ENCODE measurements at places on chromosomes 7 and 10.
A peak's percentile ranks its signal among the peaks of the same experiment; 100 is the strongest.

- no peak overlapping the region for H3K27ac ChIP-seq
- H3K4me3 ChIP-seq = no peak overlapping the region
- no peaks in the 10 kb centered on the region for H3K27me3 ChIP-seq
- peaks cover 17% of the 10 kb centered on the region for H3K4me1 ChIP-seq
- no peaks in the 10 kb centered on the region for H3K36me3 ChIP-seq
- DNase-seq = no peak
Measured at GRCh38 chr10:60267802-60268201, 121.9 kb downstream of the ANK3 start.

- DNase-seq = no peak
- H3K27me3 ChIP-seq = no peaks in the 10 kb centered on the region
- H3K36me3 ChIP-seq = no peaks in the 10 kb centered on the region
- H3K4me1 ChIP-seq = no peaks in the 10 kb centered on the region
- no peak overlapping the region for H3K4me3 ChIP-seq
Measured at GRCh38 chr7:127758105-127758504, 106.1 kb downstream of the SND1 start.

DNA sequence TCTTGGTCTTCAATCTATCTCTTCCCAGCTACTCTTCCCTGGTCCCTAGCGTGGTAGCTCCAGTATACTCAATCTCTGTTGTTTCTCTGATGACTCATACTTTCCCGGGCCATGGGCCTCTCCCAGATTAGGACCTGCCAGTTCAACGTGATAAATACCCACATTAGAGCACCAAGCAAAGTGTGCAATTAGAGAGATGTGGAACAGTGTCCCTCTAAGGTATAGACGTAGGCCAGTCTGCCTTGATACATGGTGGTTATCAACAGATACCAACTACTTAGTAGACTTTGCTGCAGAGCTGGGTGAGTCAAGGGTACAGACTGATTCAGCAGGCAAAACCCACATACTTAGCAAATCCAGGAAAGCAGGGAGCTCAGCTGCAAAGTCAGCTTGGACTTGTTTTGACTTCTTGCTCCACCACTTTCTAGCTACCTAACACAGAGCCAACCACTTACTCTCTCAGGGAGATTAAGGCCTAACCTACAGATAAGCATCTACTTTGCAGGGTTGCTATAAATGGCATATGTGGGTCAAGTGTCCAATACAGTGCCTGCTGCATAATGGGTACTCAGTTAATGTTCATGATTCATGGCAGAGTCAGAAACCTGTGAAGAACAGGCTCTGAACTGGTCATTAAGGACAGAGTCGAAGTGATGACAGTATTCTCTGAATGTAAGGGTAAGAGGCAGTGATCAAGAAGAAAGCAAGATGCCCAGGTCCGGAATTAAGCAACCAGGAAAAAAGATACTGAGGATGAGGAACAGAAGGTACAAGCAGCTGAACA is 176.1 kb downstream of the CHN2 start:
- H3K27ac ChIP-seq = no peak overlapping the region
- no peaks in the 10 kb centered on the region for H3K4me1 ChIP-seq

GRCh38 chr7:101857358-101857811 is 40.0 kb downstream of the CUX1 start:
- H3K27ac ChIP-seq = peak overlapping the region; percentile 67
- H3K4me3 ChIP-seq = peak overlapping the region; percentile 28
- DNase-seq = no peak
- no peaks in the 10 kb centered on the region for H3K27me3 ChIP-seq
- no peaks in the 10 kb centered on the region for H3K36me3 ChIP-seq

DNA sequence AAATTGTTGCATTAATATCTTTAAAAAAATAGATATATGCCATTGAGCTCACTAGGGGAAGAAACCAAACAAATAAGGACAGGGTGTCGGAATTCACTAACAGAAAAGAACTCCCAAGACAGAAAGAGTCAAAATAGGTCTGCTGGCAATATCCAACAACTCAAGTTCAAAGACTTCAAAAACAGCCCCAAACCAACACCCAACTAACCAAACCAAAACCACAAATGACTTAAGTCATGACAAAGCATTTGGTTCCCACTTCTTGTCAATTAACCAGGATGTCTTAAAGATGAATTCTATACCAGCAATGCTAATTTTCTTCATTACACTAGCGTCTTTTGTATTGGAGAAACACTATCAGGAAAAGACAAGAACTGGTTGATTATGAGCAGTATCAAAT is 249.0 kb upstream of the PLXNA4 start:
- no peak overlapping the region for H3K27ac ChIP-seq
- peaks cover 10% of the 10 kb centered on the region for H3K4me1 ChIP-seq
- H3K27me3 ChIP-seq = no peaks in the 10 kb centered on the region
- DNase-seq = no peak
- H3K4me3 ChIP-seq = no peak overlapping the region

DNA sequence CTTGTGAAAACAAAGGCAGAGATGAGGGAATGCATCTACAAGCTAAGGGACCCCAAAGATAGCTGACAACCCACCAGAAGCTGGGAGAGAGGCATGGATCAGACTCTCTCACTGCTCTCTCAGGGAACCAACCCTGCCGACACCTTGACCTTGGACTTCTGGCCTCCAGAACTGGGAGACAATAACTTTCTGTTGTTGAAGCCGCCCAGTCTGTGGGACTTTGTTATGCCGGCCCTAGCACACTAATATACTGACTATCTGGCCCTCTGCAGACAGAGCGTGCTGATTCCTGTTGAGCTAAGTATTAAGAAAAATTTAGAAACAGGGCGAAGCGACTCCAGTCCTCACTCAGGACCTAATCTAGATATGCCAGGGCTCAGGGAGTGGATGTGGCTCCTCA is 144.3 kb upstream of the TCF7L2 start:
- no peaks in the 10 kb centered on the region for H3K27me3 ChIP-seq
- DNase-seq = no peak
- H3K4me3 ChIP-seq = no peak overlapping the region
- H3K36me3 ChIP-seq = no peaks in the 10 kb centered on the region
- H3K27ac ChIP-seq = no peak overlapping the region
- H3K4me1 ChIP-seq = no peaks in the 10 kb centered on the region

- H3K27ac ChIP-seq = no peak overlapping the region
- H3K36me3 ChIP-seq = no peaks in the 10 kb centered on the region
- H3K27me3 ChIP-seq = no peaks in the 10 kb centered on the region
- H3K4me3 ChIP-seq = no peak overlapping the region
- DNase-seq = no peak
- peaks cover 19% of the 10 kb centered on the region for H3K4me1 ChIP-seq
Measured at GRCh38 chr10:5606321-5606720, 60.1 kb downstream of the ASB13 start.

DNA sequence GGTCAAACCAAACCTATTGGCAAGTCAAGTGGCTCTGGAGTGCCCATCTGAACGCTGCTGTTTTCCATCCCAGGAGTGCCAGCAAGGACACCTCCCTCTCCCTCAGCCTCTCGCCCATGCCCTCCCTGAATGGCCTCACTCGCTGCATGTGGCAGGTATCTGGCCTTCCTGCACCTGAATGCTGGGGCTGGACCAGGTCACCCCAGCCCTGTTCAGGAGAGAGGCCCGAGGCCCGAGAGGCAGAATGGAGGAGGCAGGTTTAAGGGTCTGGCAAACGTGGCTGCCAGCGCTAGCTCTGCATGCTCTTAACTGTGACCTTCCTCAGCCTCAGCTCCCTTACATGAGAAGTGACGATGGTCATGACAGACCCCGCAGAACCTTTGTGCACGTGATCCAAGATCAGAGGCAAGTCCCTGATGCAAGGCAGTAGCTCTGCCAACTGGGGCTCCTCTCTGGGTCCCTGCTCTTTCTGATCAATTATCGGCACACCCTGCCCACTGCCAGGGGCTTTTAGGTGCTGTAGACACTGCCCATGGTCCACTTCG is 295.7 kb upstream of the ZMIZ1 start:
- H3K27me3 ChIP-seq = no peaks in the 10 kb centered on the region
- H3K27ac ChIP-seq = no peak overlapping the region
- H3K36me3 ChIP-seq = no peaks in the 10 kb centered on the region
- no peaks in the 10 kb centered on the region for H3K4me1 ChIP-seq
- DNase-seq = no peak

GRCh38 chr10:29970576-29970975 is 88.8 kb downstream of the JCAD start:
- no peak overlapping the region for H3K4me3 ChIP-seq
- H3K27me3 ChIP-seq = no peaks in the 10 kb centered on the region
- H3K27ac ChIP-seq = no peak overlapping the region

DNA sequence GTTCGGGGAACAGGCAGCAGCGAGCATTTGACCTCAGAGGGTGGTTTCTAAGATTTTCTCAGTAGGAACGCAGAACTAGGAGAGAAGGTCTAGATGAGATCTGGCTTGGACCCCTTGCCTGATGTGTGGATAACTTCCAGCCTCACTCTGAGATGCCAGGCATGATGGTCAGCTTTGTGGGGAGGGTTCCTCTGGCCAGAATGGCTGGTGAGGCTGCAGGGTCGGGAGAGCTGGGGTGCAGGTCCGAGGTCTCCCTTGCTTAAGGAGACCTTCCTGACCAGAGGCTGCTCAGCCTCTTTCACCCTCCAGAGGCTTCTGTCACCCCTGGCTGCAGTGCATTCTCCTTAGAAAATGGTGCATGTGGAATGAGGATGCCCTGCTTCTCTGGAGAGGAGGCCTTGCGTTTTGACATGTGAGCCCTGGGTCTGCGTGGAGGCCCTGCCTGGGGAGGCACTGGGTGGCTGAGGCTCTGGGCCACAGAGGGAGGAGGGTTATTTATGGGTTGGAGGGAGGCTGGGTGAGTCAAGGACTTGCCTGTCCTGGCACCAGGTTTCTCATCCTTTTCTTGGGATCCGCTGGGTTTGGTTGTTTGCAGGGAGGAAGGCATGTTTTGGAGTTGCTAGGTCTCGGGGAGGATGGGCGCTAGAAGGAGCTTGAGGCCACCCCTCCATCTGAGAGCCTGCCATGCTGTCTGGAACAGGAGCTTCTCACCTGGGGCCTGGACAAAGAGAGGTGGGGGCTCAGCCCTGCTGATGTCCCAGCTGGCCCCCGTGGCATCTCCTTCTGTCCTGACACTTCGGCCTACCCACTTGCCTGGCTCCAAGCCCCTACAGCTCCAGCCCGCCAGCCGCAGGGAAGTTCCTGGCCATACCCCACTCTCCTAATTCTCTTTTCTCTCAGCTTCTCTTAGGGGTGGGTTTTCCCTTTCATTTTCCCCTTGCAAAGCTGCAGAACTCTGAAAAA is 3.9 kb downstream of the FAM241B start:
- no peak for DNase-seq
- no peak overlapping the region for H3K4me3 ChIP-seq
- no peaks in the 10 kb centered on the region for H3K4me1 ChIP-seq
- H3K36me3 ChIP-seq = no peaks in the 10 kb centered on the region

DNA sequence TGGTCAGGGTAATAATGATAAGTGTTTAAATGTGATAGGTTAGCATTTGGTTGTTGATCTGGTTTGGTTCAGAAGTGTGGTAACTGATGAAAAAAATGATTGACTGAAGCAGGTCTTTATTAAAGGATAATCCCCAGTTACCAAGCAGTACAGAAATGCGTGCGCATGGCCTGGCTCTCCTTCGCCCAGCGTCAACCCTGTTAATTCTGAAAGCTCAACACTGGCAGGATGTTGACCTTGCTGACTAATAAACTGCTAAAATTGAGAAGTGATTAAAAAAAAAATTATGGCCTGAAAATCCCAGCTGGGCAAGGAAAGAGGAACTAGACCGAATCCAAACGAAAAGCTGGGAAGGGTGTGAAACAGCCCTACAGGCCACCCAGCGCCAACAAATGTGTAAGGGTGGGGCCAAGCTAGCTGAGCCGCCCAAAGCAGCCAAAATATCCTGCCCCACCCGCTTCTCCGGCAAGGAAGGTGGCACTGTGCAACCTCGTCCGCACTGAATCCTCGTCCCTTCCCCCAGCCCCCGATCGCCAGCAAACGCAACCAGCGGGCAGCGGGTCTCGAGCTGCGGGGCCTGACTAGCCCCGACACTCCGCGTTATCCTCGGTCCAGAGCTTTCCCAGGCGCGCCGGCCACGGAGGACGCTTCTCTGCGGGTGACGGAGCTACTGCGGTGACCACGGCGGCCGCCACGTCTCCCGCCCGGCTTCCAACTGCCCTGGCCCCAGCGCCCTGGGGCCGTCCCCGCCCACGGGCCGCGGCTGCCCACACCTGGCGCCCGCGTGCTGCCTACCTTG is 561 bp downstream of the SHTN1 start:
- no peaks in the 10 kb centered on the region for H3K27me3 ChIP-seq
- peak; percentile 39 for DNase-seq
- H3K4me1 ChIP-seq = no peaks in the 10 kb centered on the region
- H3K36me3 ChIP-seq = no peaks in the 10 kb centered on the region

DNA sequence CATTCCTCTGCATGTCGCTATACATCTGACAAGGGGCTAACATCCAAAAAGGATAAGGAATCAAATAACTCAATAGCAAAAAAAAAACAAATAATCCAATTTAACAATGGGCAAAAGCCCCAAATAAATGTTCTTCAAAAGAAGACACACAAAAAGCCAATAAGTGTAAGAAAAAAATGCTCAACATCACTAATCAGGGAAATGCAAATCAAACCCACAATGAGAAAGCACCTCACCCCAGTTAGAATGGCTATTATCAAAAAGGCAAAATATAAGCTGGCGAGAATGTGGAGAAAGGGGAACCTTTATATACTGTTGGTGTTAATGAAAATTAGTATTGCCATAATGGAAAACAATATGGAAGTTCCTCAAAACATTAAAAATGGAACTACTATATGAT is 14.3 kb downstream of the ARHGAP12 start:
- DNase-seq = no peak
- no peak overlapping the region for H3K27ac ChIP-seq
- H3K36me3 ChIP-seq = no peaks in the 10 kb centered on the region
- H3K4me3 ChIP-seq = no peak overlapping the region

DNA sequence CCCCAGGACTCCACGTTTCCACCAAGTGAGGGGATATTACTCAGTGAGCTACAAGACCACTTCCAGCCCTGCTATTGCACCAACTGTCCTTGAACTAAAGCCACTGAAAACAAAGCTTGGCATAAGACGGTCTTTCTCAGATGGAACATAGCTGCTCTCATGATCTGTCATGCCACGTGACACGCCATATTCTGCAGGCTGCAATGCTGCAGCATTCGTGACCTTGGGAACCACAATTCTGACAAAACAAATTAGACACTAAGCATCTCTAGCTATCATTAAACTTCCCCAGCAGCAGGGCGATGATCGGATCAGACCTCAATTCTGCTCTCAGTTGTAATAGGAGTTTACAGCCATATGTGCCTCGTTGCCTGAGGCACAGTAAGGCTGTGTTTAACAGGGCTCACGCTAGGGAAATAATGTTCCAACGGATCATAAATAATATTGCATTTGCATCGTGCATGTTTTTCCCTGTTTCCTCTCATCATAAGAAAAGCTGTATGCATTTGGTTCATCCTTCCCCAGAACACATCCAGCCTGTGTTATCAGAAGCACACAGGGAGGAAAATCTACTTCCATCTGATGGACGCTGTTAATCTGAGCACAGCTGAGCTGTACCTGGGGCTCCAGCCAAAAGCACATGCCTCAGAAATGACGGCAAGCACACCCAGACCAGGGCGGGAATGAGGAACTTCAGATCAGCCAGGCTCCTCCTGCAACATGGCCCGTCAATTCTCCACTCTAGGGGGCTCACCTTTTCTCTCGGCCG is 38.6 kb upstream of the CNPY1 start:
- no peak overlapping the region for H3K27ac ChIP-seq
- H3K27me3 ChIP-seq = peaks cover 67% of the 10 kb centered on the region
- DNase-seq = no peak
- H3K4me3 ChIP-seq = no peak overlapping the region

- no peak for DNase-seq
- no peaks in the 10 kb centered on the region for H3K4me1 ChIP-seq
- no peak overlapping the region for H3K27ac ChIP-seq
Measured at GRCh38 chr7:158421361-158421760, 166.3 kb downstream of the PTPRN2 start.

GRCh38 chr7:51108134-51108533 is 208.5 kb downstream of the COBL start:
- H3K36me3 ChIP-seq = no peaks in the 10 kb centered on the region
- no peaks in the 10 kb centered on the region for H3K4me1 ChIP-seq
- H3K4me3 ChIP-seq = no peak overlapping the region
- no peak overlapping the region for H3K27ac ChIP-seq
- no peaks in the 10 kb centered on the region for H3K27me3 ChIP-seq
- DNase-seq = no peak
